ENCODE measurements at places on chromosomes 1 and 21.
A peak's percentile ranks its signal among the peaks of the same experiment; 100 is the strongest.

DNA sequence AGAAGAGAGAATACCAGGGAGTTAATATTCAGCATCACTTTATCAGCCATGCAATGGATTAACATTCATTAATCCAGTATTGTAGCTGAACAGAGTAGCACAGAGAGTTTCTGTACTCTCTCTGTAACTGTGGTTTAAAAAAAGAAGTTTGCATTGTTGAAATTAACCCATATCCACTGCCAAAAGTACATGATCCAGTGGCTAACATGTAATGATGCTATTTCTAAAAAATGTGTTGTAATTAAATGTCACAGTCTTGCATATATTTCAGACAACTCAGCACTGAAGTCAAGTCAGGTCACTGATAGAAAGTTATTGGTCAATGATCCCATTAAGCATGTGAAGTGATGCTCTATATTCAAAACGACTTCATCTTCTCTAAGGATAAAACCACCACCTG, 141.3 kb downstream of the NRIP1 start:
- no peak for DNase-seq

GRCh38 chr1:89041119-89041641, 18.5 kb upstream of the GBP3 start:
- DNase-seq = peak; percentile 60

DNA sequence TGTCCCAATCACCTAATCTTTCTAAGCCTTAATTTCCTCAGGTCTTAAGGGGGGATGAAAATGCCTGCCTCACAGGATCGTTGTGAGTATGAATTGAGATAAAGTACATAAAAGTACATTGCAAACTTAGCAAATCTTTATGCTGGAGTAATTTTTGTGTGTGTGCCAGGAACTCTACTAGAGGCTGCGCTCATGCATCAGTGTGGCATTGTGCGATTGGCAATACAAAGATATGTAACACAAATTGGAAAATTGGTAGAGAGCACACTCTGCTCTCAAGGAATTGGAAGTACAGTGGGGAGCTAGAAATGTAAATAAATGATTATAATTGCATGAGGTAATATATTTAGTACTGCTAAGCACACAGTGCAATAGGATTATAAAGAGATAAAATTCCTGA, 398.3 kb downstream of the DUSP10 start:
- DNase-seq = no peak

DNA sequence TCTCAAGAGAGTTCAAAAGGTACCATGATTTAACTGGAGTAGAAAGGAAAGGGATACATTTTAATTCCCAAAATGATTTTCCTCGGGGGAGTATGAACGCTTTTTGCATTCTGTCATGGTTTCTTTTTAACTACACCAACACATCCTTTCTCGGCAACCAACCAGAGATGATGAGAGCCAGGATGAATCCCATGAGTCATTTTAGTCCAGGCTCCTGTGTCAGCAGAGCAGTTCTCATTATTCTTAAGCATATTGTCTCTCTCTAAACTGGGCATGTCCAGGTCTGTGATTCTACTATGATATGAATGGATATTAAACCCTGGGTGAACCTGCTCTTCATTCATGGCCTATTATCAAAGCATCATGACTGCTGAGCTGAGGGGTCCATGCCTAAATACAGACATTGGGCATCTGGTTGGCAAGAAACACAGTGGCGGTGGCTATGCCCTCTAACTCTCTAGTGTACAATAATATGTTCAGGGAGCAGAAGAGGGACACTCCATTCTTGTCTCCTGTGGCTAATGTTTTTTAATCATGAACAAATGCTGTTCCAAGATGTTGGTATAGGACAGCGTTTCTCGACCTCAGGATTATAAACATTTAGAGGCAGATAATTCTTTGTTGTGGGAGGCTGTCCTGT, 124.3 kb upstream of the ESRRG start:
- DNase-seq = peak; percentile 22

DNA sequence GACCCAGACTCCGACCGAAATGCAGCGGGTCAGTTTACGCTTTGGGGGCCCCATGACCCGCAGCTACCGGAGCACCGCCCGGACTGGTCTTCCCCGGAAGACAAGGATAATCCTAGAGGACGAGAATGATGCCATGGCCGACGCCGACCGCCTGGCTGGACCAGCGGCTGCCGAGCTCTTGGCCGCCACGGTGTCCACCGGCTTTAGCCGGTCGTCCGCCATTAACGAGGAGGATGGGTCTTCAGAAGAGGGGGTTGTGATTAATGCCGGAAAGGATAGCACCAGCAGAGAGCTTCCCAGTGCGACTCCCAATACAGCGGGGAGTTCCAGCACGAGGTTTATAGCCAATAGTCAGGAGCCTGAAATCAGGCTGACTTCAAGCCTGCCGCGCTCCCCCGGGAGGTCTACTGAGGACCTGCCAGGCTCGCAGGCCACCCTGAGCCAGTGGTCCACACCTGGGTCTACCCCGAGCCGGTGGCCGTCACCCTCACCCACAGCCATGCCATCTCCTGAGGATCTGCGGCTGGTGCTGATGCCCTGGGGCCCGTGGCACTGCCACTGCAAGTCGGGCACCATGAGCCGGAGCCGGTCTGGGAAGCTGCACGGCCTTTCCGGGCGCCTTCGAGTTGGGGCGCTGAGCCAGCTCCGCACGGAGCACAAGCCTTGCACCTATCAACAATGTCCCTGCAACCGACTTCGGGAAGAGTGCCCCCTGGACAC, 534 bp downstream of the C1orf56 start:
- no peak for DNase-seq

DNA sequence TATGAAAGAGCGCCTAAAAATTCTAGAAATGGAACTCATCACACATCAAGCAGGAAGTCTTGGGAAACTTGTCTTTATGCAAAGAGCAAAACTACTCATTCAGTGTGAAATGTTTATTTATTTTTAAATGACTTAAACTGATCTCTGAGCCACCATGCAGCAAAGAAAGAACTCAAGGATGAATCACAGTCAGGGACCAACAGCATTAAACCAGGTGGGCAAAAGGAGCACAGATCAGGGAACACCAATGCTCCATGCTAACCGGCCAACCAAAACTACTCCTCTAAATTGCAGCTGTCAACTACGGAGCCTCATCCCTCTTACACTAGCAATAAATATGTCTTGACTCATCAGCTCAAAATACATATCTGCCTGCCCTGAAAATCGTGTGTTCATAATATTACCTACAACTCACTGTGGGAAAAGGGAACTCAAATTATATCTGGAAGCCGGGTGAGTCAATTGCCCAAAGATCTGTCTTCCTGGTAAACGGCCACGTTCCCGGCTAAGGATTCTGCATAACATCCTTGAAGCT, 129.2 kb downstream of the PTPN14 start:
- peak; percentile 86 for DNase-seq

DNA sequence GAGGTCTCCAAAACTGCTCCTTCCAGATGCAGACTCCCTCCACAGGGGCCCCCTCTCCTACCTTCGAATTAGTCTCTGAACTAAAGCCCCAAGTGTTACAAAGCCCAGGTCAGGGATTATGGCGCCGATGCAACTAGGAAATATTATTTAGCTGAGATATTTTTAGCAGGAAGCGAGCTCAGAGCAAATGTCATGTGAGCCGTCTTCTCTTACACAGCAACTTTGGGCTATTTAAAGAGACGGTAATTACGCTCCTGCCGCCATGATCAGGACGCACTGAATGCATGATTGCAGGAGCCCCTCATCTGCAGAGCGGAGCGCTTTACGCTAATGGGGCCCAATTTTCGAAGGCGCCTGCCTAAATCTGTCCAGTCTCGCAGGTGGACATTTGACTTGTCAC, 55.3 kb upstream of the TARDBP start:
- no peak for DNase-seq

GRCh38 chr1:99843760-99844159, 6.4 kb upstream of the AGL start:
- no peak for DNase-seq

DNA sequence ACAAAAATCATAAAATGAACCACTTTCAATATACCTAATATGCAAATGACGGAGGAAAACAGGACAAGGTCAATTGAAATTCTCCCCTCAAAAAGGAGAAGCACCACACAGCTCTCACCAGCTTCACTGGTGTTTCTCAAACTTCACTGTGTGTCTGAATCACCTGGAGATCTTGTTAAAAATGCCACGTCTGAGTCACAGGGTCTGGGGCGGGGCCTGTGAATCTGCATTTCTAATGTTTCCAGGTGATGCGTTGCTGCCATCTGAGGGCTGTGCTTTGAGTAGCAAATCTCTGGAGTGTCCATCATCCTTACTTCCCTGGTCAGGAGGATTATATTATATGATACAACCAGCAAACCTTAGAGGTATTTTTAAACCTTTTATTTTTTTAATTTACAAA, 9.0 kb downstream of the CLDN19 start:
- no peak for DNase-seq
